C1 segment of cervical spinal cord (tissue), 14 donors: ENCODE measurements at places on chromosomes 2 and 18.

DNA sequence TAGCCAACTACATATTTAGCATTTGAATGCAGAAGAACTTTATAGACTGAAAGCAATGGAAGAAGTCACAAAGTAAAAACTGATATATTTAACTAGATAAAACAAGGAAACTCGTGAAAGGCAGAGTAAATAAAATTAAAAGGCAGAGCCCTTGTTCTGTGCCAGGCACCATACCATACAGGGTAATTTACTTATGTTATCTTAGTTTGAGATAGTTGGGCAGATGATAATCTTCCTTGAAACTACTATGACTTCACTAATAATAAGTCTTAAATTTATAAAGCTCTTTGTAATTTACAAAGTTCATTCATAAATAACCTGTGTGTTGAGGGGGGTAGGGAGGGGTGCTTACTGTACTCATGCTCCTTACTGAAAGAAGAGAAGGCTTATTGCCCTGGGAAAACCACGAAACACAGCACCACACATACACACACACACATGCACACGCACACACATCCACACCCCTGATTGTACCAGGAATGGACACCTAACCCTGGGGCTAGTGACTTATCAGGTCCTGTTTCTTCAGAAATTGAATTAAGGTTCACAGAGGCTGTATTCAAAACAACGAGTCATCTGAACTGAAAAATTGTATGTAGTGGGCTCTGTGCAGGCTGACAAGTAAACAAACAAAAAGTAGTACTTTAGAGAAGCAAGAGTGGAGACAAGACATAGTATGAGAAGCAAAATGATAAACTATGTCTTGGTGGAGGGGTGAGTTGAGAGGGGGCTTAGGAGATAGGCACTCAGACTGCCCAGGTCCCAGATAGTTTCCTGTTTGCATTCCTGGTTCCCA, 38.1 kb downstream of the AGFG1 start:
- no peak for DNase-seq

DNA sequence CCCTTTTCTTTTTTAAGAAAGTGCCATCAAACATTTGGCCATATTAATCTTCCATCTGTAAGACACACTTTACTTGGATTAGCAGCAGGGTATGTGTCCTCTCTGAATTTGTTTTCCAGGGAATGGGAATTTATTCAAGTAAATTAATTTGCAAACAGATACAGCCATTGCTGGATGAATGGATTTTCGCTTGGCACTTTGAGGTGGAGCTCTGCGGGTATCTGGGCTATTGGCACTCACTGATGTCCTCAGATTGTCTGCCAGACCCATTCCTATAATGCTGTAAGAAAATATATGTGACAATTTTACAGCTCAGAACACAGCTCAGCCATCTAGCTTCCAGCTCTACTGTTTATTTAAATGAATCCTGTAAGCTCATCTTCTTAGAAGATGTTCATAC, 201.2 kb upstream of the CDH20 start:
- no peak for DNase-seq

- DNase-seq, result peak; percentile 98
These were observed 17.0 kb upstream of the HPCAL1 start for GRCh38 chr2:10285556-10286198.

GRCh38 chr2:105553538-105554196, 154.8 kb upstream of the FHL2 start:
- no peak for DNase-seq

DNA sequence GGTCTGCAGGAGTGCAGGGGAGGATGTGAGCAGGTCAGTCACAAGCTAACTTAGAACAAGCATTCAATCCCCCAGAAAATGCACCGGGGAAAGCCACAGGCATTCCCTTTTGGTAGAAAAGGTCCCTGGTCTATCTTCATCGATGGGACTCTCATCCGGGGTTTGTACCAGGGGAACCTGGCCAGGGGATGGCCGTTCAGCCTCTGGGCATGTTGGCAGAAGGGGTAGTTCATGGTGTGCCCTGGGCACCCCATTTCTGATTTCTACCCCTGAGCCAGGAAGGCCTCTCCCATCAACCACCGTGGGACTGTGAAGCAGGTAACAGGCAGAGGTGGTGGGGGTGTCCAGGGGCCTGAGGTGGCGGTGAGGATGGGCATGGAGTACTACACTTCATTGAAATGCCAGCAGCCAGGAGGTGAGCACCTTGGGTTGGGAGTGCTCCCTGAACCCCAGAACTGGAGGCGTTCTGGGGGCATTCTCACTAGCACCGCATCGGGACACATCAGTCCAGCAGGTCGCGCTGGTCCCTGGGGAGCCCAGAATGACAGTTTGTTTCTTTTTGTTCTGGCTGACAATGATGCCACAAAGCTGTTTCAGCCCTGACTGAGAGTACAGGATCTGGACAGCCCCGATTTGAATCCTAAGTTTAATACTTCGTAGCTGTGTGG, 172.3 kb downstream of the SMAD7 start:
- DNase-seq, result no peak

DNA sequence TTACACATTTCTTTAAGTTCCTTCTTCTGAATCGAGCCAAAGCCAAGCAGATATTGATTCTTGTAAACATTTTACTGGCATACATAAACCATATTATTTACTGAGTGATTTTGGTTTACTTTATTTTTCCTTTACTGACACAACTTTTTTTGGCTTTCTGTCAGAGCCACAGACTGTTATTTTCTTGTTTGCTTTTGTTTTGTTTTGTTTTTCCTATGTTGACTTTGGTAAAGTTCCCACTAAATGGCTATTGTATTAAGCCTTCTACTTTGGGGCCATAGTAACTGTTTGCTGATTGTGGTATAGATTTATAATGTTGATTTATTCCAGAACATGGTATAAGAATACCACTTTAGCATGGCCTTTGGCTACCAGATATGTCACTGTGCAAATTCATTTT, 419.4 kb downstream of the DCDC2C start:
- DNase-seq, result no peak

DNA sequence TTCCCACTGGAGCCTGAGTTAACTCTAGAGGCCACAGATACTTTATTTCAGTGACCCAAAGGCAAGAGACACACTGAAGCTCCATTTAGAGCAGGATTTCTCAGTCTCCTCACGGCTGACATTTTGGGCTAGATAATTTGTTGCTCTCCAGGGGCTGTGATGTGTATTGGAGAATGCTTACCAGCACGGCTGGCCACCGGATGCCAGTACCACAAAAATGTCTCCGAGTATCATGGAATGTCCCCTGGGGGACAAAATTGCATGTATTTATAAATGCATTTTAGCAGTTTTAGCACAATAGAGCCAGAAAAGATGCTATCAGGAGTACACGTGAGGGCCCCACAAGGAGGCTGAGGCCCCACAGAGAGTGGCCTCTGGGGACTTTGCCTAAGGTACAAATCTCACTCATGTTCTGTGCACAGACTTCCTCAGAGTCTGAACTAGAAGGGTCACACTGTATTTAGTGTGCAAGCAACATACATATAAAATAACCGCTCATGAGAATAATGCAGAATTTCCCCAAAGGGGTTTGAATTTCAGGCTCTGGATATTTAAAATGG, 20.5 kb upstream of the DCC start:
- DNase-seq, result no peak

- no peak for DNase-seq
These were observed 12.8 kb downstream of the STK39 start for GRCh38 chr2:168234407-168235085.

- DNase-seq, result no peak
These were observed 75.1 kb downstream of the RTN4 start for GRCh38 chr2:54975175-54975574.

DNA sequence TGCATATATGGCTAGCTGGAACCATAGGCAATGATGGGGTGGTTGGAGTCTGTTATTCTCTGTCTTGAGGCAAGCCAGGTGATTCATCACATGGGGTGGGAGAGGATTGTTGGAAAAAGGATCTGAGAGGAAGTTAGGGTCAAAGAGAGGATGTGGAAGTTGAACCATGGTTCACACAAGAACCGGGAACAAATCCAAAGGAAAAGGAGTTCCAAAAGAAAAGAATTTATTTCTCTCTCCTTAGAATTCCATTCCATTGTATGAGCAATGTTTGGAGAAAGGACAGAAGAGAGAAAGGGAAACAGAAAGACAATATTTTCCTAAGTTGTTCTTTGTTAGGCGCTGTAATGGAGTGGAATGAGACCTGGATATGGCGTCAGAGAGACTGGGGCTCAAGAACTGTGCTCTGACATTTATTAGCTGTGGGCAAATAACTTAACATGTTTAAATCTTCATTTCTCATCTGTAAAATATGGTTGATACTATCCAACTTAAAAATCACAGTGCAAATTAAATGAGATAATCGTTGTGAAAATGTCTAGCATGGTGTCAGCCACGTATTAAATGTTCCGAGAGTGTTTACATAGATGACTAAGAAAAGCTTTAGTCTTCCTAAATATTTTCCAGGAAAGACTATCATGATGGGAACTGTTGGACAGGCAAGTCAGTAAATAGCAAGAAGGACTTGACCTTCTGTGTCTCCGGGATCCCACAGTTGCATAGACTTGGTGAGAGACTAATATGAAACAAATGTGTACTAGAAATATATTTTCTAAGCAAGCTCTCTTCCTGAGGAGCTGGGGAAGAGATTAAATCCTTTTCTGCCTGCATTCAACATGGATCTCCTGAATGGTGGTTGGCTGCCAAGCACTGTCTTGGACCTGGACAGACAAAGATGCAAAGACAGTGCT, 71.4 kb downstream of the TRIB2 start:
- DNase-seq, result no peak

DNA sequence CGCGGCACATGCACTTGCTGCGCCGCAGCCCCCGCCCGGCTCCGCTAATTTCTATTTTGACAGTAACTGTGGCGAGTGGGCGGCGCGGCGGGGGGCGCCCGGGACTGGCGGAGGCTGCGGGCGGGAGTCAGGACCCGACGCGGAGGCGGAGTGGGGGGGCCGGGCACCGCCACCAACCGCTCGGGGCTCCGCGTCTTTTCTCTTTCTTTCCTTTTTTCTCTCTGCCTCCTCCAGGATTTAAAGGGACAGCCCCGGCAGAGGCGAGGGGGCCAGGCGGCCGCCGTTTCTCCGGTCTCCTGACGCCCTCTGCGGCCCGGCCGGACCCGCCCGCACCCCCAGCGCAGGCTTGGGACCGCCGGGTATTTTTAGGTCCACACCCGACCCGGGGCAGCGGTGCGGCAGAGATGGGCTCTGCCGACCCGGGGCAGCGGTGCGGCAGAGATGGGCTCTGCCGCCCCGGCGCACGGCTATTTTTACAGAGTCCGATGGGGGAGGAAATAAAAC, 460 bp upstream of the ZBTB7C start:
- DNase-seq, result no peak

GRCh38 chr2:235054475-235054874, 102.7 kb downstream of the SH3BP4 start:
- no peak for DNase-seq

DNA sequence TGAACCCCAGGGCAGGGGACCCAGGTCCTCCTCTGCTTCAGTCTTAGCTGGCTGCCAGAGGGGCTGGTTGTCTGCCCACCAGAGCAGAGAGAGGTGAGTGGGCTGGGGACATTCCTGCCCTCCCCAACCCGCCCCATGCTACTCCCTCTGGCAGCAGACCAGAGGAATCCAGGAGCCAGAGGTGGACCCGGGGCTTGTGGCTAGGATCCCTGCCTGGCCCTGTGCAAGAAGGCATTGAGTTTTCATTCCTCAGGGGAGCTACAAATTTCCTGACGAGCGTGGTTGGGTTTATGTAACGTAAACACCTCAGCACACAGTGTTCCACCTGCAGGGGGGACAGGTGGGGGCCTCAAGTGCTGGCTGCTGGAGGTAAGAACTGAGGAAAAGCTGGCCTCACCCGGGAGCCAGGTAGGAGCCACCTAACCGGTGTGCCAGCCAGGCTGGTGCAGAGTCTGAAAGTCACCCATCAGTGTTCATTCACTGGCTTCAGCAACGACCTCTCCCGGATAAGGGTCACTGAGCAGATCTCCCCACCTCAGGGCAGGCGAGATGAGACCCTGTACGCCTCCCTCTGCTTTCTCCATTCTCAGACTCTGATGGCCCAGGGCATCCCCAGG, 246.8 kb downstream of the DYSF start:
- no peak for DNase-seq

DNA sequence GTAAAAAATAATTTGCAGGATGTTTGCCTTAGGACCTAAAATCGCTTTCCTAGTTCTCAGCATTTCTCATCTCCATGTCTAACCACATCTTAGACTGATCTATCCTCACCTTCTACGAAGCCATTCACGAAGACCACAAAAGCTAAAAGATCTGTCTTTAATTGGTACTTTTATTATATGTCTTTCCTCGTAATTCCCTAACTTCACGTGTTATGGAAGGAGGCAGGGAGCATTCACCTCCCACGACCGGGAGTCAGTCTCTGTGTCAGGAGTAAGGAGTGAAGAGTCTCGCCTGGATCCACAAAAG, 1.6 kb downstream of the DLGAP1 start:
- no peak for DNase-seq
